HT1080 (cell line): ENCODE measurements at places on chromosomes 5 and 9. TPM values are rescaled to one million over a fixed set of nuclear protein-coding genes. Genes with fewer than 3 reads are reported as not detected.

CCL27 gene
- total RNA-seq, result 0.26 TPM in 1 of 2 replicates, not detected in the other

HK3 gene
- total RNA-seq, result not detected in 2 replicates

CDH9 gene
- not detected in 2 replicates for total RNA-seq

PTPRD gene
- total RNA-seq, result 9.1 and 9.6 TPM in 2 replicates

STKLD1 gene
- total RNA-seq, result not detected in 2 replicates

PCDHB6 gene
- total RNA-seq, result 0.13 and 0.27 TPM in 2 replicates

- no peak for DNase-seq
These were observed 18.6 kb upstream of the PITX1 start for GRCh38 chr5:135052511-135053145.

- DNase-seq, result no peak
These were observed 9.4 kb upstream of the DELE1 start for GRCh38 chr5:141914199-141914743.

- DNase-seq, result no peak
These were observed 55.3 kb downstream of the ARSB start for GRCh38 chr5:78929833-78930232.

DNA sequence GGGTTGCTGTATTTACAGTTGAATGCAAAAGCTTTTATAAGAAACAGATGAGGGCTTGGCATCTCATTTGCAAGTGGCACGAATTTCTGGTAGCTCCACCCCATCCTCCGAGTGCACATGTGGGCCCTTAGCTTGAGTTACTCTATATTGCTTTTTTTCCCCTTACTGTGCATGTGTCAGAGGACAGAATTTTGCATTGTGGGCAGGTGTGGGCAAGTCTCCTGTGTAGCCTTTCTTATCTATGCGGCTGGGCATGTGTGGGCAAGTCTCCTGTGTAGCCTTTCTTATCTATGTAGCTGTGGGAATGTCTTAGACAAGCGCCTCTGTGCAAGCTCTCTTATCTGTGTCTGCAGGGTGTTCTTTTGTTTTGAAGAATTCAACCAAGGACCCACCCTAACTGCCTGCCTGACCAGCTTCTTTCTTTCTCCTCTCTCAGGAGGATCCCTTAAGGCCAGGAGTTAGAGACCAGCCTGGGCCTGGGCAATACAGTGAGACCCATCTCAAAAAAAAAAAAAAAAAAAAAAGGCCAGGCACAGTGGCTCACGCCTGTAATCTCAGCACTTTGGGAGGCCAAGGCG lies 34.1 kb upstream of the SIL1 start:
- DNase-seq, result no peak

- DNase-seq, result no peak
These were observed 168.1 kb upstream of the DMRT1 start for GRCh38 chr9:673264-673965.

- DNase-seq, result peak; percentile 62
These were observed 355.9 kb downstream of the PRELID2 start for GRCh38 chr5:145479271-145479670.

DNA sequence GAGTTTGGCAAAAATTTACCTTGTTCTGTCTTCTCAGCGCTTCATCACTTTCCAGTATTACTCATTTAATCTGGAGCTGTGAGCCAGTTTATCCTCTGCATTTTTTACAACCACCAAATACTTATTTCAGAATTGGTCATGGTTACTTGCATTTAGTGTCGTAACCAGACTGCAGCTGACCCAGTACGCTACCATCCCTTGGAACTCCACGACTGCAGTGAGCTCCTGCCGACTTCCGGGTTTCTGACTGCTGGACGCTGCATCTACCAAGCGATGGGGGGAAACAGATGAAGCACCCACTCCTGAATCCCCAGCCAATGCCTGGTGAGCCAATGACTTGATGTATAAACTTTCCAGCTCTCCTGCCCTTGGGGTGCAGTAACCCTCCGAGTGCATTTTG lies 174.4 kb upstream of the PRLR start:
- DNase-seq, result peak; percentile 15

- DNase-seq, result no peak
These were observed 4.0 kb downstream of the TOR4A start for GRCh38 chr9:137281345-137282116.

GRCh38 chr9:87564791-87565241 lies 67.1 kb downstream of the DAPK1 start:
- DNase-seq, result no peak

DNA sequence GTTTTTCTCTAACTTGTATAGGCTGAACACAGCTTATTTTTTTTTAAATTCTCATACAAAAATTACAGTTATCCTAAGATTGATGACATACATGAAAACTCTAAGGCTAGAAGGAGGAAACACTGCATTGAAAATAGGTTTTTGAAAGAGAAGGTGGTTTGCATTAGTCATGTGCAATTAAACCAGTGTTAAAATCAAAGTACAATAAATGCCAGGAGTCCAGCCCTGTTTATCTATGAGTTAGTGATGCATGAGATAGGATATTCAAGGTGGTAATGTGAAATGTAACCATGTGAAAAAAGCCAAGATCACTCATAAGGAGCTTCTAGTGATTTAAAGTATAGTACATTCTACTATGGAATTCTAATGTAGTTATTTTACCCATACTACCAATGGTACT lies 444.9 kb upstream of the CYLC2 start:
- DNase-seq, result no peak

DNA sequence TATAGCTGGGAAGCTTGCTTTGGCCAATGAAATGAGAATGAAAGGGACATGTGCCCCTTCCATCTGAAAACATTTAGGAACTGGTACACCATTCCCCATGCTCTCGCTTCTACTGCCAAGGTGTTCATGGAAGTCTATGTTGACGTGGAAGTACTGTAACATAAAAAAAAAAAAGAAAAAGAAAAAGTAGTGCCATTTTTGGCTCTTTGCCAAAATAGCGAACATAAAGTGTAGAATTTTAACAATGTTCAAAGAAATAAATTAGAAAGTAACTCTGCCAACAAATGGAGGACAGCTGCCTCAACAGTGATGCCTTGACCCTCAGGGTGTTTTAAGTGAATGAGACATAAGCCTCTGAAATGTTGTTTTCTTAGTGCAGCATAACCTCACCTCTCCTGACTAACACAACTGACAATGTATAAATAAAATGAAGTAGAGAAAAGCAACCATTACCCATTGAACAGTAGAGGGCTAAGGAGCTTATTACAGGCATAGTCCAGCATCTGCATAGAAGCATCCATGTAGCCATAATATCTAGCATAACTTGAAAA lies 536.6 kb downstream of the DTWD2 start:
- DNase-seq, result no peak

- no peak for DNase-seq
These were observed 5.5 kb downstream of the QRFP start for GRCh38 chr9:130890870-130891687.

- DNase-seq, result no peak
These were observed 8.6 kb downstream of the PDCD1LG2 start for GRCh38 chr9:5518937-5519319.

DNA sequence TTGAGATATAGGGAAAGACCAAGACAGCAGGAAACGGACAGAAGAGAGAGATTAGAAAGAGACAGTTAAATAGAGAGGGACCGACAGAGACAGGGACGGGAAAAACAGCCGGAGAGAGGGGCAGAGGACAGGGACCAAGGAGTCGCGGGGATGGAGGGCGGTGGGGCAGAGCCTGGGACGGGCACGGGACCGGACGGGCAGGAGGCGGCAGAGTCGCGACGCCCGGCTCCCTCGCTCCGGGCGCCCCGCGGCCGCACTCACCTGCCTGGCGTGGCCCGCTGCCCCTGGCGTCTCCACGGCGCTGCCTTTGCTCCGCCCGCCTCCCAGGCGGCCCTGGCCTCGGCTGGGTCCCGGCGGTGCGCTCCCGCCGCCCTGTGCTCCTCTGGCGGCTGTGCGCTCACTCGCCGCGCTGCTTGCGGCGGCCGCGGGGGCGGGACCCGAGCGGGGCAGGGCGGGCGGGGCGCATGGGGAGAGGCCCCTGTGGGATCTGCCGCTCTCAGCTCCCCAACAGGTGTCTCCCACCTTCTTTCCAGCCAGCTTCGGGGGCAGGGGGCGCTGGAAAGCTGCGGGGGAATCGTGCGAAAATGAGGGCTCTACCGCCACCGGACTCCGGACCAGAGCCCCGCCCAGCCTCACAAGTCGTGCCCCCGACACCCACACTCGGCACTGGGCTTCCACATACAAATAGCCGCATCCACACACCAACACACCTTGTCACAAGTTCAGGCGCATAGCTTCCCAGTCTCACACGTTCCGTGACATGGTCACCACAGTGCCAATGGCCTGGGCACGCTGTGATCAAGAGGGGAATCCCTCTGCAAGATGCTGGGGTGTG lies at the start of gene ARID3C:
Gene ARID3C, minus strand, starts transcription at position 411 of the 835 bp plus-strand sequence. CDS start 1,052 bp downstream, outside the sequence.
- DNase-seq, result no peak

GRCh38 chr9:21110708-21111576 lies 30.7 kb downstream of the IFNW1 start:
- DNase-seq, result peak; percentile 52

DNA sequence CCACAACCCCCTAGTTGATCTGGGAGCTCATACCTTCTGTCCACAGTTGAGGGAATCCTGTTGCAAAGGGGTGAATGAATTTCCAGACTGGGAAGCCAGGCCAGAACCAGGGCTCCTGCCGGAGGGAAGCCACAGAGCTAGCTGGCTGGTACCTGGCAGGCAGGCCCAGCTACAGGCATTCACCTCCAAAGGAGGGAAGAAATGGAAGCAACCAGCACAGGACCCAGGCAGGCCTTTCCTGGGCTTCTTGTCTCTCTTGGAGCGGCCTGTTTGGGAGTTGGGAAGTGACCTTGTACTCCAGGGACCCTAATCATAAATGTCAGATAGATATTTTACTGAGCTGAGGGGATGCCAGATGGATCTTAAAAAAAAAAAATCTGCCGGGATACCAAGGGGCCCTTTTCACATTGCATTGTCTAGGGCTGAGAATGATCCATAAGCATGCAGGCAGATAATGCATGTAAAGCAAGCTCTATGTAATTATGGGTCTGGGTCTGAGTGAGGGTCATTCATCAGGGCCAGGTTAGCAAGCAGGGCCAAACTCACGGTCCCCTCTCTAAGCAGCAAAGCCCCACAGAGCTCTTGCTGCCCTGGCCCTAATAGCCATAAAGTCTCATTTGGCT lies 8.4 kb downstream of the NR2F1 start:
- DNase-seq, result no peak

DNA sequence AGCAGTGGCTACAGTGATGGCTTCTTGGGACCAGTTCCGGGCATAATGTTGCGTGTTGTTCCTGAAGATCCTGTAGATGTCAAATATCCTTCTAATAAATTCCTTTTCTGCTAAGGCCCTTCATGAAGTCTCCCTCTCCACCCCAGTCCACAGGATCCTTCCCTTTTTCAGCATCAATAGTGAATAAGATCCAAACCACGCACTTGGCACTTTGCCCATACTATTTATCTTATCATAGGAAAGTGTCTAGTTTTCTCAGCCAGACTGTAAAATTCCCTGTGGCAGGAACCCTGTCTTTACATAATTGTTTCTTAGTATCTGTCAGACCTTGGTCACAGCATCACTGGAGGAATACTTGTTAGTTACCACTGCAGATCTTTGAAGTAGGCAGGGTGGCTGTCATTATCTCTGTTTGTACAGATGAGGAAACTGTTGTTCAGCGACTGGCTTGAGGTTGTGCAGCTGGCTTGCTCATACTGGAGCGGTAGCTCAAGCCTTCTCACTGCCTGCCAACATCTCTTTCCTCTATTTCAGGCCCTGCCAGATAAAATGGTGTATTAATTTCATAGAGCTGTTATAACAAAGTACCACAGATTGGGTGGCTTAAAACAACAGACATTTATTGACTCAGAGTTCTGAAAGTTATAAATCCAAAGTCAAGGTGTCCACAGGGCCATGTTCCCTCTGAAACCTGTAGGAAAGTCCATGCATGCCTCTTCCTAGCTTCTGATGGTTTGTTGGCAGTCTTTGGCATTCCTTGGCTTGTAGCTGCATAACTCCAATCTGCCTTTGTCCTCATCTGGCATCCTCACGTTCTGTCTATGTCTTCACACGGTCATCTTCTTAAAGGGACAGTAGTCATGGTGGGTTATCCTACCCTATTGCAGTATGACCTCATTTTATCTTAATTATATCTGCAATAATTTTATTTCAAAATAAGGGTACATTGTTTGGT lies 33.5 kb upstream of the APC start:
- DNase-seq, result no peak

GRCh38 chr5:121415270-121415669 lies 436.4 kb upstream of the FTMT start:
- DNase-seq, result no peak

DNA sequence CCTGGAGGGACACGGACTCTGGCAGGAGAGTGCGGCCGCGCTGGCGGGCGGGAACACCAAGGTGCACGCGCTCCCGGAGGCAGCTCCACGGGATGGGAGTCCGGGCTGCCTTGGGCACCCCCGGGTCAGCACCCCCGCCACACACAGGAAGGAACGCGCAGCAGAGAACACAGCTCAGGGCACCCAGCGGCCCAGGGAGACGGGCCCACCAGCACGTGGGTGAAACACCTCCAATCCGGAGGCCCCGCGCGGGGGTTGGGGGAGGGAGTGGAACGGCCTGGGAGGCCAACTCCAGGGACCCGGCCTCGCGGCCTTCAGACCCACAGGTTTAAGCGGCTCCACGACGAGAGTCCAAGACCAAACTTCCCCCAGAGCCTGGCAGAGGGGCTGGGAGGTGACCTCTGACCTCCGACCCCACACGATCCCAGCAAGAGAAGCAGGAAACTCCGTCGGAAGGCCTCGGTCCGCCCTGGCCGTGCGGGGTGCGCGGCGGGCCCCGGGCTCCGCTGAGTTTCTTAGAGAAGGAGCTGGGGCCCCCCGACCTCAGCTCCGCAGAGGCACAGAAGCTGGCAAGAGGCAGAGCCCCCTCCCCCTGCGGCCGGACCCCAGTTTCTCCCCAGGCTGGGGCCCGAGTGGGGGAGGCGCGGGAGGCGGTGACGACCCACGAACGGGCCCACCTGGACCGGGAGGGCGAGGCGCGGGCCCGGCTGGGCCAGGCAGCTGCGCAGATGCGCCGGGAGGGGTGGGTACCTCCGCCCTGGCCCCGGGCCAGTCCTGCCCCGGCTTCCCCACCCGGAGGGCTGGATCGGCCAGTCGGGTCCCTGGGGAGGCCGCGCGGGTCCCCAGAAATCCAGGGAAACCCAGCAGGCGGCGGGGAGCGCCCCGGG lies 851 bp downstream of the NACC2 start:
- no peak for DNase-seq

DNA sequence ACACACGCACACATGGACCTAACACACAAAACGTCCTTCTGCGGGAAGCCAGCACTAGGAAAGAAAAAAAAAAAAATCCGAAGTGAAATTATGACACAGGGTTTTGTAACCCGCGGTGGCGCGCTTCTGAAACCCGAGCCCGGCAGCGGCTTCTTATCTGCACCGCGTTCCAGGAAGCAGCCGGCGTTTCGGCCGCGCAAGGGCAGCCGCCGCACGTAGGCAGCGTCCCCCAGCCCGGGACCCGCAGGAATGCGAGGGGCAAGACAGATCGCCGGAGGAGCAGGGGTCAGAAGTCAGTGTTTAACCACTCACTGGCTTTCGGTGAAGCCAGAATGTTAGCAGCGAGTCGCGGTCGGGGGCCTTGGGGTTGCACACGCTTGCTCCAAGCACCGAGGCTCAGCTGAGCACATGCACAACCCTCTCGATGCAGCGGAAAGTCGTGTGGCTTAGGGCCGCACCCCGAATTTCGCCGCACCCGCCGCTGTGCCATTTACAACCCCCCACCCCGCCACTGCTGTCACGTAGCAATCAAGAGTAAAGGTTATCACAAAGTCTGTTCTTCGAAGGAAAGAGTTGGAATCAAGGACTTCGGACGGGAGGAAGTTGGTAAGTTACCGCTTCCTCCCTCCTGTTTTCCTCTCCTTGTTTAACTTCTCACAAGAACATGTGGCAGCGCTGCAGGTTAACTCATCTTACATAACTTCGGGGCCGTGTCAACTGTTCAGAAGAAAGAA lies 167.9 kb downstream of the AUH start:
- peak; percentile 86 for DNase-seq
